ENCODE measurements at places on chromosomes 1 and 21.
A peak's percentile ranks its signal among the peaks of the same experiment; 100 is the strongest.

DNA sequence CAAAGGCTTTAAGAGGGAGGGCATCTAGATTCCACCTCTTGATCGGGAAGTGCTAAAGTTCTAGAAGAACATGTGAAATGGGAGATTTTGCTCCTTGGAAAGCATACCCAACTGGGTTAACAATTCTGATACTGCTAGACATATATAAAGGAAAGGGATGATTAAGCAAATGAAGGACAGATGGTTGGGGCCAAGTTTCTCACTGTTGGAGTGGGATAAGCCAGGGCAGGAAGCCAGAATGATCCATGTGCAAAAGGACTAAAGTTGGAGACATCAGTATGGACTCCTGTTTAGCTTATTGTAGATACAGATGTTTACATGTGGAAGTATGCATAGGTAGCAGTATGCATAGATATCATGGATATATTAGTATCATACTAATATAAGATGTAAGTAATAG is 16.8 kb downstream of the PLA2G5 start:
- DNase-seq: no peak

DNA sequence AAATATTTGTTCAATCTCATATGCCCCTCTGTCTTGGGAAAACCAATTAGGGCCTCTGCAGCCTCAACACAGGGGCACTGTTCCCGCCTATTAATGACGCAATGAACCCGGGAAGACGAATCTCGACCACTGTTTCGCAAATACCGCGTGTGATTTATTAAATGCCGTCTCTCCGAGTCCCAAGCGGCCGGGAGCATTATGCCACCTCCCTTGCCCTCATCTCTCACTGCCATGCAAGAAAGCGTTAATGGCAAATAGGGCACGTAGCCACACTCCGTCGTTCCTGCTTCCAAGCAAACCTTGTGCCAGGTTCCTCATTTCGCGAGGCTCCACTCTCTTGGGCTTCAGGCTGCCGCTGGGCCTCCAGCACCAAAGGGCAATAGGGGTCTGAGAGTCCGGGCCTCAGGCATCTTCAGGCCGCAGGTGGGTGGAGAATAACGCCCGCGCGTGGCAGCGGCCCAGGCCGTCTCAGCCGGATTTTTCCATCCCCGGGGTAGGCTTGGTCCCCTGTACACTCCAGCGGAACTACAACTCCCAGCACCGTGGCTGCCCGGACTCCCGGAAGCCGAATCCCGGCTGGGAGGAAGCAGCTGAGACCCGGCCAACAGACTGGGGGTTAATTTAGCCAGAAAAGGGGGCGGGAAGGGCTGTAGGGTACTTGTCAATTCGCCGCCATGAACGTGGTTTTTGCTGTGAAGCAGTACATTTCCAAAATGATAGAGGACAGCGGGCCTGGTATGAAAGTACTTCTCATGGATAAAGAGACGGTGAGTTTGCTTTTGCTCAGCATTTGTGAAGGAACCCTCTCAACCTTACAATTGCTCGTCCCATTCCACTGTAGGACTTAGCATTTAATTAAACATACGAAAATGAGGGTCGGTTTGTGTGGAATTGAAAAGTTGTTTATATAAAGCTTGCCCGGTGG is at the start of gene VPS45:
Gene VPS45 (plus strand): TSS at position 593 of the 925 bp plus-strand sequence. CDS start 82 bp downstream, at position 675.
- DNase-seq: peak; percentile 87

GRCh38 chr1:179550746-179551682 is 24.7 kb downstream of the NPHS2 start:
- DNase-seq: peak; percentile 53

DNA sequence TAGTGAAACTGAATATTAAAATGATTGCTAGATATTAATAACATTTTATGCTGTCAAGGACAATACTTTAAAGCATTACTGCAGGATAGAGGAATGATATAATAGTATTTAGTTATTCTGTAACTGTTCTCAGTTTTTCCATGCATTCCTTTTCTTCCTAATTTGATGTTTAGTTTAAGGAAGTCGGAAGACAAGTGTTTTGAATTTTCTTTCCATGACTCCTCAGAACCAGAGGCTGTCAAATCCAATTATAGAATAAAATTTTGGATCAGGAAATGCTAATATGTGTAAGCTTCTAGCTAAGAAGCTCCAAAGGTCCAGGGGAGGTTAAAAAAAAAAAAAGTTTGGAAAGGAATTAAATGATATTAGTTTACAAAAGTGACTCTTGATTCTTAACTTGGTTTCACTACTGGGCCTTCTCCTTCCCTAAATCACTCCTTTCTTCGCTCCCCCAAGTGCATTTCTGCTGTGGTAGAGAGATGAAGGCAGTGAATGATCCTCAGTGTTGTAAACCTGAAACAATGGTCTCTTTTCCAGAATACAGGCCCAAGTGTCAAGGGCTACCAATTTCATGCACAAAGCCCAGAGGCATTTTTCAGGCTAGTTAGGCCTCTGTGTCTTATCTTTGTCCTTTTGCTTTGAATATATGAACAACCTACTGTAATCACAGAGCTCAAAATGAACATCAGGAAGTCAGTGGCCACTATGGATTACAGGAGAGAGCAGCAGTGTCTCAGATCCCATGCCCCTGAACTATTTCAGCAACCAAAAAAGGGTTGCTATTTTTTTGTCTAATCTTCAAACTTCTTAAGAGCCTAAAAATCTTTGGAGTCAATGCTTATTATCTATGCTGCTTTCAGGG is 6.2 kb downstream of the ADSS2 start:
- no peak for DNase-seq

GRCh38 chr1:64006276-64007051 is 197.0 kb upstream of the UBE2U start:
- peak; percentile 45 for DNase-seq

GRCh38 chr21:16402752-16403151 is 673.0 kb downstream of the USP25 start:
- DNase-seq: no peak

Measured in Caki2 (cell line).